ENCODE measurements at places on chromosomes 7 and 10.

GRCh38 chr10:126171555-126171954 is 216.7 kb downstream of the ADAM12 start:
- DNase-seq = no peak

GRCh38 chr7:135333200-135333599 is 99.6 kb downstream of the STRA8 start:
- DNase-seq = peak; percentile 61

- DNase-seq = no peak
Observed at GRCh38 chr7:83413424-83413823, 235.5 kb downstream of the SEMA3E start.

DNA sequence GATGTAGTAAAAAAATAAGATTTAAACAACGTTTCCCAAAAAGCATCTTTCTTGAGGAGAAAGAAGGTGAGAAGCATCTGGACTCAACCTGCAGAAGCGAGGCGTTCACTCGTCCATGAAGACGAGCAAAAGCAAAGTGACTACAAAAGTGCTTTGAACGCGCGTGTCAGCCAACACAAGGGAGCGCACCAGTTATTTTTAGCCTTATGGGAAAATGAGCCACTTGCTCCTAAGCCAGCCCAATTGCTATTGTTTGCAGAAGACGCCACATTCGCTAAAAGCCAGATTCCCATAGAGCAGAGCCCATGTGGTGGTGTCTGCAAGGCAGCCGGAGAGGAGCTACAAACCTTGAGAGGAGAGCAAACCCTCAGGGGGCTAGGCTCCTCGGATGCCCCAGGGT is 122.5 kb downstream of the FAM53B start:
- DNase-seq = no peak

- DNase-seq = no peak
Observed at GRCh38 chr10:122165484-122166276, 105.4 kb upstream of the BTBD16 start.

DNA sequence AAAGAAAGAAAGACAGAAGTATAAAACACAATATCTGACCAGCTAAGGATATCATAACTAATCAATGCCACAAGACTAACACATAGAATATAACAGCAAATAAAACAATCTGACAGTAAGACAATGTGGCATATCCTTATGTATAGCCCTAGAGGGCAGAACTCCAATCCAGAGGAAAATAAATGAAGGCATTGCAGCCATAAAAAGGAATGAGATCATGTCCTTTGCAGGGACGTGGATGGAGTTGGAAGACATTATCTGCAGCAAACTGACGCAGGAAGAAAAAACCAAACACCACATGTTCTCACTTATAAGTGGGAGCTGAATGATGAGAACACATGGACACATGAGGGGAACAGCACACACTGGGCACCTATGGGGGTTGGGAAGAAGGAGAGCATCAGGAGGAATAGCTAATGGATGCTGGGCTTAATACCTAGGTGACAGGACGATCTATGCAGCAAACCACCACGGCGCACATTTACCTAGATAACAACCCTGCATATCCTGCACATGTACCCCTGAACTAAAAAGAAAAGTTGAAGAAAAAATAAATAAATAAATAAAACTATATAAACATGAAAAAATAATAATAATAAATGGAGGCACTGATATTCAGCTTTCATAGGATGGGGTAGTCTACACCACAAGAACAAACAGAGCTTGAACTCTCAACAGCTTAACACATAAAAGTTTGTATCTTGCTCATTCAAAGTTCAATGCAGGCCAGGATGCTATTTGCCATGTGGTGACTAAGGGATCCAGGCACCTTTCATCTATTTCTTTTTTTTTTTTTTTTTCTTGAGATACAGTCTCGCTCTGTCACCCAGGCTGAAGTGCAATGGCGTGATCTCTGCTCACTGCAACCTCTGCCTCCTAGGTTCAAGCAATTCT is 66.1 kb upstream of the KAT6B start:
- peak; percentile 15 for DNase-seq

GRCh38 chr7:105664816-105665525 is 83.7 kb upstream of the EFCAB10 start:
- peak; percentile 61 for DNase-seq

DNA sequence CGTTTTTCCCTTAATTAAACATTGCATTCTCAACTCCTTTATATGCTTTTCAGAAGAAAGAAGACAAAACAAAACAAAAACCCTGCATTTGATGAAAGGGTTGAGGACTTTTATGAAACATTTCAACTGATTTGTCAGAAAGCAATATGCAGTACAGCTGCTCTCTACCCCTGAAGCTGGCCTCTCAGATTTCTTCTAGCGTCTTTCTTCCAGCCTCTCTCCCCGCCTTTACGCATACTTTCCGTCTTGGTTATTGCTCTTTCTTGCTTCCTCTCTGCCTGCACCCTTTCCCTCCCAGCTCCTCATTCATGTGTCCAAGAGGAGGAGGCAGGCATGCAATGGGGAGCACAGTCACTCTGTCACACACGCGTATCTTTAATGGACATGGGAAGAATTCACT is 91.0 kb upstream of the COL1A2 start:
- DNase-seq = no peak

GRCh38 chr10:6101181-6101580 is 12.3 kb downstream of the RBM17 start:
- no peak for DNase-seq

DNA sequence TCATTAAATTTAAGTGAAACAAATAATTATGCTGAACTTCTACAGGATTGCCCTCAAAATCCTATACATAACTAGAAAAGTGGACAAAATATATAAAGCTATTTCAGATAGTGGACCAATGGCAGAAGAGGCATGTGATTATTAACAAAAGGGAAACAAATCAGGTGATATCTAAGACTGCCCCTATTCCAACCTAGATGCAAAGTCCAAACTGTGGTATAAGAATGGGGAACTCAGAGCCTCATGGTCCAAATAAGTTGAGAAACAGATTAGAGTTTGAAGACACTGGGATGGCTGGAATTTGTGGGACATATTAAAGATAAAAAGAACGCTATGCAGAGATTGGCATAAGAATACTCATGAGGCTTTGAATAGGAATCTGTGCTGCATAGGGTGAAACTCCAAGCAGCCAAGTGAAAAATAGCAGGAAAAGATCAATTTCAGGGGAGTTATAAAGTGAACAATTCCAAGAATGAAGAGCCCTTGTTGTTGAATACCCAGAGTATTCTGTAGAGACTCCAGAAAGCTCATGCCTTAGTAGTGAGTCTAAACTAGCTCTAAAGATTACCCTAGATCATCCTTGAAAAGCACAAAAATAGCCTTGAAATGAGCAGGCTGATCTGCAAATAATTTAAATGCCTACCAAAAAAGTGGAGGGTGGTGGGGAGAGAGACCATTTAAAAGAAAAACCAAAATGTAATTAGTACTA is 152.4 kb downstream of the IMMP2L start:
- DNase-seq = no peak

GRCh38 chr7:1086588-1087464 is 1.1 kb upstream of the GPER1 start:
- peak; percentile 14 for DNase-seq

GRCh38 chr7:151232917-151233701 is 826 bp downstream of the CHPF2 start:
- DNase-seq = peak; percentile 96

DNA sequence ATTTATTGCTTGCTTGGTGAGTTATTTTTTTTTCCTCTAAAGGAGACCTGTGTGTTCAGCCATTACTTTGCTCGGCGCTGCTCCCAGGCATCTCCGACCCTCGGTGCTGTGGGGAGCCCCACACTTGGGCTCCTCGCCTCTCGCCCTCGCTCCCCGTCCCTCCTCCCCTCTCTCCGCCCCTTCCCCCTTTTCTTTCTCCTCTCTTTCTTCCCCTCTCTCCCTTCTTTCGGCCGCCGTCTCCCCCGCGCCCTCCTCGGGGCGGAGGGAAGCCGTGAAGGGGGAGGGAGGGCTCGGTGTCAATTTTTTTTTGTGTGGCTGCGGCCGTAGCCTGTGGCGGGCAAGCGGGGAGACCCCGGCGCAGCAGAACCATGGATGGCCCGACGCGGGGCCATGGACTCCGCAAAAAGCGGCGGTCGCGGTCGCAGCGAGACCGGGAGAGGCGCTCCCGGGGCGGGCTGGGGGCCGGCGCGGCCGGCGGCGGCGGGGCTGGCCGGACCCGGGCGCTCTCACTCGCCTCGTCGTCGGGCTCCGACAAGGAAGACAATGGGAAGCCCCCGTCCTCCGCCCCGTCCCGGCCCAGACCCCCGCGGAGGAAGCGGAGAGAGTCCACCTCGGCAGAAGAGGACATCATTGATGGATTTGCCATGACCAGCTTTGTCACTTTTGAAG is 1.1 kb downstream of the AUTS2 start:
- DNase-seq = no peak

- DNase-seq = no peak
Observed at GRCh38 chr7:120110169-120110568, 162.8 kb upstream of the KCND2 start.

GRCh38 chr10:78721231-78721630 is 347.5 kb upstream of the ZMIZ1 start:
- no peak for DNase-seq

- no peak for DNase-seq
Observed at GRCh38 chr10:63901881-63902280, 380.7 kb downstream of the REEP3 start.

DNA sequence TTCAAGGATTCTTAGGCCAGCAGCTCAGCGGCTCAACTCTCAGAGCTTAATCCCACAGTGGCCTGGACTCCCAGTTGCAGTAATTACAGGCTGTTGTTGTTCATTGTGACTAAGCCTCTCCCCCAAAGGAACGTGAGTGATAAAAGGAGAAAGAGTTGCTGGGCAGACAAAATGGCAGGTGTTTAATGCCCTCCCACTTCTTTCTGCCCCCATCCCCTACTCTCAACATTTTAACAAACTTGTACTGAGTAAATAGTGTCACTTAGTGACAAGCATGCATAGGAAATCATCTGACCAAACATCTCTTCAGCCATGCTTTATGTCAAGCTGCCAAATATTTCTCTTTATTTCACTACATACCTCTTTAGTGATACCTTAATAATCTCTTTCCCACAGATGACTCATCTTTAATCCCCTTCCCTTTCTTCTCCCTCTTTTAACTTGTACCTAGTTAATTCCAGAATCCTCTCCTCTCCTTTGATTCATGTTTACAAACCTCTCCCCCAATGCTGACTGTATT is 12.4 kb upstream of the MTERF1 start:
- DNase-seq = no peak

DNA sequence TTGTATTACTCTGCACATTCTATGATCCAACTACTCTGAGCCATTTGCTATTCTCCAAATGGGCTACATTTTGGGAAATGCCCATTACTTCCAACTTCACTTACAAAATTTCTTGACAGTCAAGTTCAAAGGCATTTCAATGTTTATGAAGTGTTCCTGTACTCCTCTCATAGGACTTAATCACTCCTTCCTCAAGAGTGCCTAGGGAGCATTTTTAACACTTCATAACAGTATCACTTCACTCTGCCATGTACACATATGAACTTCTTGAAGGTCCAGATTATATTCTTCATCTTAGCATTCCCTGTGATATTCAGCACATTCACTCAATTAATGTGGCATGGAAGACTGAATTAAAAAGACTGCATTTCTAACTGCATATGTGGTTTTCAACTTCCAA is 21.6 kb downstream of the OSBPL3 start:
- DNase-seq = no peak

DNA sequence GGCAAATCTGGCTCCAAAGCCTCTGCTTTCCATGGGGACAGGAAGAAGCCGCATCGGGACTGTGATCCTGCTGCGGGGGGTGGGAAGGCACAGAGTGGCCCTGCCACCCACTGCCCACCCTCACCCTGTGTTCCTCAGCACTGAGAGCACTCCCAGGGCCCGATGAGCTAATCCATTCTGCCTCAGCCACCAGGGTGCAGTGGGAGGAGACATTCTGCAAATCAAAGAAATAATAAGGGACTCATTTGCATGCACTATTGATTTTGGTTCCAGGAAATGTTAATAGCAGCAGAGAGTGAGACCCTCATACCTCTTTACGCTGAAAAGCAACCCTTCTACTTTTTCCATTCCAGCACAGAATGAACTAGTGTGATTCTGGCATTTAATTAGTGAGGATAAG is 572.8 kb downstream of the INHBA start:
- no peak for DNase-seq

DNA sequence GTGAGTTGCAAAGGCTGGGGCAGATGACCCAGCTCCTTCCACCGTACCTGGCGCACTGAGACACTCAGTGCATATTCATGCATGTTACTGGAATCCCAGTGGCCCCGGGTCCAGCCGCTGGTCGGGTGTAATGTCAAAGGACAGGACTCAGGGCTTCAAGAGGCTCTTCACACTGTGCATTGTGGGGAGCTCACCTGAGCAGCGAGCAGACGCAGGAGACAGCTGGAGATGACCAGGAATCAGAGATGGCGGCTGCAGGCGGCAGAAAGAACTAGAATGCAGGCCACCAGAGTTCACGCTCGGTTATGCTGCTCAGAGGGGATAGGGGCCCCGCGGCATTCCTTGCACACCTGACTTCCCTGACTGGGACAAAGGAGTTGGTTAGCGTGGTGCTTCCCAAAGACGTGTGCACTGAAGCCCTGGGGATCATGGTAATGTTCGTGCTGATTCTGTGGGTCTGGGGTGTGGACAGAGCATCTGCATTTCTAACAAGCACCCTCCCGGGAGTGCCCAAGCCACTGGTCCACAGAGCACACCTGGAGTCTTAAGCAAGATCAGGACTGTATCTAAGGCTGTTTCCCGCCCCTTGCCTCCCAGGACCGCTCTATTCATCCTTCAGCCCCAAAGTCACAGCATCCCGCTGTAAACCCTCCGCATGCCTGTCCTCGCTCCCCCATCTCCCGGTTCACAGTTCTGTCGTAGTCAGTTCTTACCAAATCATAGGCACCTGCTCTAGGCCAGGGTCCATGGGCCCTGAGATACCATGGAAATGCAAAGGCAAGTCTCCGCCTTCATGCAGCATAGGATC is 71.0 kb downstream of the MKI67 start:
- DNase-seq = no peak

DNA sequence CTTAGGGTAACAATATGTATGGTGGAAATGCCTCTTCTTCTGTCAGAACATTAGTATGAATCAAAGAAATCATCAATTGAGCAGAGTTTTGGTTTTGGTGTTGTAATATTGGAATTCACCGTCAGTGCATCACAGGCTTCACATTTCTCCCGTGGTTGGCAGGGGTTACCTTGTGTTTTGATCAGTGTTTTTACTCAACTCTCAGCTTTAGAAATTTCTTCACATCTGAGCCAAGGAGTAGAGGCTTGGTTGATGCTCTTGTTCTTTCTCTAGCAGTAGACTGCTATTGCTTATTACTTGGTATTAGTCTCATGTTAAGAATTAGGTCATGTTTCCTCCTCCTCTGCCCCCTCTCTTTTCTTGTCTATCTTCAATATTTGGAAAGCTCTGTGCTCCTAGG is 188.8 kb upstream of the SMIM30 start:
- no peak for DNase-seq
